AML-193 (cell line): ENCODE measurements at places on chromosomes 7 and 10.

GRCh38 chr10:107687701-107688100, 523.2 kb upstream of the SORCS1 start:
- DNase-seq = peak; percentile 64

DNA sequence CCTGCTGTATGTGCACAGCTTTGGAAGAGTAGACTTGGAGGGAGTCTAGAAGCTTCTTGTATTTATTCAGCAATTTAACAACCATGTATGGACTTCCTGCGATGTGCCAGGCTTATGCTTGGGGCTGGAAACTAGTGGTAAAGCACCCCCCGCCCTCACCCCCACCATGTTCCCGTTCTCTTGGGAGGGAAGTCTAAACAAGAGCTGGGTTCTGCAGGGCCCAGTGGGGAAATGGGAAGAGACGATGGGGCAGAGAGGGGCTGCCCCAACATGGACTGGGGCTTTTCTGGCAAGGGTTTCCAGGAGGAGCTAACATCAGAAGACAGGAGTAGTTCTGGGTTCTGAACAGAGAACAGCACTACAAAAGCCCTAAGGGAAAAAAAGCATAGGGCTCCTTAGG, 8.0 kb downstream of the RASSF4 start:
- DNase-seq = peak; percentile 60

GRCh38 chr7:41760293-41760692, 57.4 kb upstream of the INHBA start:
- DNase-seq = no peak

DNA sequence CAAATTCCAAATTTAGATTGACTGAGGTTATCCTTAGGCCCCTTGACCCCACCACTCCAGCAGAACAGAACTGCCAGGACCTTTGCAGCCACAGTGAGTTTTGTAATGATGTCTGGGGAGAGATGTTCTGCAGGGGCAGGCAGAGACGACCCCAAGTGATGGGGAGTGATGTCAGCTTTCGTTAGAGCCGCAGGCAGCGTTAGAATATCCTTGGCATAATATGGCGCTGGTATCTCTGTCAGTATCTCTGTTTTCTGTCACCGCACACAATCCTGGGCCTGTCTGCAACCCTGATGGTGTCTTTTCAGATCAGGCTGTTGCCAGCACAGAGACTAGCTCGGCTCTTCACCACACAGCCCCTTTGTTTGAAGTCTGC, 1083.6 kb downstream of the KCNMA1 start:
- no peak for DNase-seq

DNA sequence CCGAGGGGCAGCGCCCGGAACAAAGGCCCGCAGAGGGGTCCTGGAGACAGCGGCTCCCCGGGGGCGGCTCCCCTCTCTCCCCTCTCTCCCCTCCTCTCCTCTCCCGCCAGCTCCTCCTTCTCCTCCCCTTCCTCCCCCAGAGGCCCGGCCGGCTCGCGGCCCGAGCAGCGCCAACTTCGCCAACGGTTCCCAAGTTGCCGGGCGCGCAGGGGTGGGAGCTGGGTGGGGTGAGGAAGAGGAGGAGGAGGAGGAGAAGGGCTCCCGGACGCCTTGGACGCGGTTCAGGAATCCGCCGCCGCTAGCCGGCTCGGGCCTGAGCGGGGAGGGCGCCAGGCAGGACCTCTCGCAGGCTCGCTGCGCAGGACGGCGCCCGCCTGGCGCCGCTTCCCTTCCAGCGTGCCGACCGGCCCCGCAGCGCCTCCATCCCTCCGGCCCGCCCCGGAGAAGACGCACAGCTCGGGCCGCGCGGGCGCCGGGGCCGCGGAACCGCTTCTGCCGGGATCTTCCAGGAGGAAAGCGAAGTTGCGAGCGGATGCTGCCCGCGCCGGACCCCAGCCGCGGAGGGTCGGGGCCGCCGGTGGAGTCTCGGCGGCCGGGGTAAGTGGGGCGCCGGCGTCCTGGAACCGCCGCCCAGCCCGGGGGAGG, at the start of gene CHST3:
Gene CHST3, plus strand, starts transcription at position 298 of the 645 bp plus-strand sequence. CDS start 41,448 bp downstream, outside the sequence.
- no peak for DNase-seq

- no peak for DNase-seq
These were observed 358.6 kb downstream of the PTPRN2 start for GRCh38 chr7:158228986-158229385.

DNA sequence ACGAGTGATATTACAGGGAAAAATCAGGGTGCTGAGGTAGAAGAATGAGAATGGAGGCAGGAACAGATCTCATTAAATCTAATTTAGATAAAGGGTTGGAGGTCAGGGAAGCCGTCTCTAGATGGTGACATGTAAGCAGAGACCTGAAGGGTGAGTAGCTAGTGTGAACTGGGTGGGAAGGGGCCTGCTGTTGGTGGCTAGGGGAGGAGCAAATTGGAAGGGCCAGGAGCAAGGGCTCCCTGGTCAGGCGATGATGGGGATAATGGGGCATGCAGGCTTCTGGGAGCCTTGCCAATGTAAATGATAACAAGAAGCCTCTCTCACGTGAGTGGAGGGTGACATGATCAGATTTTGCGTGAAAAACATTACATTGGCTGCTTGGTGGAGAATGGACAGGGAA, 76.3 kb downstream of the WDFY4 start:
- no peak for DNase-seq

- DNase-seq = no peak
These were observed 33.1 kb downstream of the KAT6B start for GRCh38 chr10:74859546-74859945.

- DNase-seq = no peak
These were observed 20.4 kb downstream of the PTPRN2 start for GRCh38 chr7:158567153-158567603.

DNA sequence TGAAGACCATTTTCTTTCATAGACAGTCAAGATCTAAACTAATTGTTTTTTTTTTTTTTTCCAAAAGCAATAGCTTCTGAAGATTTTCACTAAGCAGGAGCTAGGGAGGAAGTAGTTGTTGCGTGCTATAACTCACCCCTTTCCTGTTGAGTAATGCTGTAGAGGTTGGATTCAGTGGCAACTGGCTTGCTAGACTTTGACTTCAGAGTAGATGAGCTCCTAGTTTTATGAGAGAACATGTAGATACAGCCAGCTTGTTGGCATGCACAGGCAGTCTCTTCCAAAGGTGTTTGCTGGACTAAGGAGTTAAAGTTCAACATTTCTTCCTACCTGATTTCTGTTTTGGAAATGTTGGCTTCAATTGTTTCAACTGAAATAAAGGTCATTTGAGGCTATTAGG, 66.2 kb upstream of the MXI1 start:
- peak; percentile 96 for DNase-seq

DNA sequence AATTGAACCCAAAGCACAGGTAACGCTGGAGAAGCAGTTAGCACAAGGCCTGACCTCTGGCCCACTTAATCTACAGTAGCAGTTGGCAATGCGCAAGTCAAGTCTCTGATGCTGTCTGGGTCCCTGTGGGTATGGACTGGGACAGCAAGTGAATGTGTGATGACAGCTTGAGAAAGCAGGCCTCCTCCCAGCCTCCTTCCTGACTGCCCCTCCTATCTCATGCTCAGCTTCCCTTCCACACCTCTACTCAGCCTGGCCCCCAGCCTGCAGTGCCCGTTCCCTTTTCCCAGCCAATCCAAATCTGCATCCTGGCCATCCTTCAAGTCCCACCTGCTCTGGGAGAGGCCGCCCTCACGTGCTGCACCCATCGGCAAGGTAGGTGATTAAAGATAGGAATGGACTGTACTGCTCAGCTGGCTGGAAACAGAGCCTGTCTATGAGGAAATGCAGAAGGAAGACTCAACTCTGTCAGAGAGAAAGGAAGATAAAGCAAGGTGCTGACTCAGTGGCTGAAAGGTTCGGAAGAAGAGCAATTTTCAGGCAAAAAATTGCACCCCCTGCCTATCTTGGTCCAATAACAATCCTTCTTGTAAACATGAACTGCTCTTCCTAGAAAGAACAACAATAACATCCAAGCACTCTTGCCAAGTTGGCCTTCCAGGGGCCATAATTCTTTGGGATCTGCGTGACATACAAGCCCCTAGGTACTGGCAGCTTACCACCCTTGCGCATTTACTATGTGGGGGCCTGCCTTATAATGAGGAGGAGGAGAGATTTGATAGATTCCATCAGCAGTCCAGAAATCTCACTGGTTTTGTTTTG, 16.6 kb upstream of the FGFR2 start:
- DNase-seq = no peak

- DNase-seq = no peak
These were observed 177.0 kb downstream of the REEP3 start for GRCh38 chr10:63697956-63698786.

GRCh38 chr10:36492590-36493515, 632.5 kb upstream of the ANKRD30A start:
- no peak for DNase-seq

- DNase-seq = no peak
These were observed 67.4 kb downstream of the ZNF438 start for GRCh38 chr10:30963992-30964930.

DNA sequence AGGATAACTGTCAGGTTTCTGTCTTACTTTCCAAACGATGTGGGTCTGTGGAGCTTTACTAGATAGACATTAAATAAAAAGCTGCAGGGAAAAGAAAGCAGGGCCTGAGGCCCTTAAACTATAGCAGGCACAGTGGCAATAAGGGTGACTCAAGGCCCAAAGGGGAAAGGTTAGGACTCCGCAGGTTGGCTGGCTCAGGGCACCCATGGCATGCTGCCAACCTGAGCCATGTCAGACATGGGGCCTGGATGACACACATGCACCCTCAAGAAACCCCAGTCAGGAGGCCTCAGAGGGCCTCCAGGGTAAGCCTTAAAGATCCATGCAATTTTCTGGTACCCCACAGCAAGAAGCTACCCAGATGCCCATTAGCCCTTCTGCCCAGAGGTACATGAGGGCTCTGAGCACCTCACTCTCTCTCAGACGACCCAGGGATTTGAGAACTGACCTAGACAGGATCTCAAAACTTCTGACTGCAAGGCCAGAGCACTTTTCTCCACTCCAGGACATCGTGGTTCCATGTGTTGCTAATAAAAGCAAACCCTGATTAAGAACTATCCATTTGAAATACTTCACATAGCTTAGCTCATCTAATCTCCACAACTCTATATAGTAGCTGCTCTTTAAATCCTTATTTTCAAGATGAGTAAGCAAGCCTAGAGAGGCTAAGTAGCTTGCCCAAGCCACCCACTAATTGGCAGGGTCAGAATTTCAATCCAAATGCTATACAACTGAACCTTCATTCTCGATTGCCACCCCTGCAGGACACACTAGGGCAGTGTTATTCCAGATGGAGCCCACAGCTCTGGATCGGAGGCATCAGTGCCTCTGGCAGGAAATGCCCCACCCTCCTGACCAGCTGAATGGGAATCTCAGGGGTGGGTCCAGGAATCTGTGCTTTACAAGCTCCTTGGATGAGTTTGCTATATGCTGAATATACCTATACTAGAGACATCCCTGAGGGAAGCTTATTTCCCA, 132.5 kb upstream of the EFCAB10 start:
- no peak for DNase-seq

GRCh38 chr7:36112969-36113368, 40.1 kb upstream of the EEPD1 start:
- DNase-seq = no peak

GRCh38 chr7:151488096-151488495, 31.6 kb downstream of the RHEB start:
- no peak for DNase-seq

- DNase-seq = no peak
These were observed 1.6 kb downstream of the OLAH start for GRCh38 chr10:15045380-15045779.
